HuH-7.5 (cell line): ENCODE measurements at places on chromosomes 12 and 14.

DNA sequence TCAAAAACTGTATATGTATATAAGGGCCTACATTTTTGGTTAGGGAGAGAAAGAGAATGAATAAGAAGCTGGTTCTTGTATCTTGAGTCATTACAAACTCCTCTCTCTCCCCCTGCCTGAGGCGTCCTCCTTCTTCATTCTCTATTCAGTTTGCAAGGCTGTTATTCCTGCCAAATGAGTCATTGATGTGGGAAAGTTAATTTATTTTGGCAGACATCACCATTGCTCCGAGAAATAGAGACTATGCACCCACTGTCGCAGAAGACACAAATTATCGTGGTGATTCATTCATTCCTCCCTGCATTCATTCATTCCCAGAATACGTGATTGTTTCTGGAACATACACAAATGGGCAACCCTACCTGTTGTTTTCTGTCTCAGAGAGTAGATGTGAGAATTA is 112.5 kb upstream of the MED13L start:
- no peak for DNase-seq

DNA sequence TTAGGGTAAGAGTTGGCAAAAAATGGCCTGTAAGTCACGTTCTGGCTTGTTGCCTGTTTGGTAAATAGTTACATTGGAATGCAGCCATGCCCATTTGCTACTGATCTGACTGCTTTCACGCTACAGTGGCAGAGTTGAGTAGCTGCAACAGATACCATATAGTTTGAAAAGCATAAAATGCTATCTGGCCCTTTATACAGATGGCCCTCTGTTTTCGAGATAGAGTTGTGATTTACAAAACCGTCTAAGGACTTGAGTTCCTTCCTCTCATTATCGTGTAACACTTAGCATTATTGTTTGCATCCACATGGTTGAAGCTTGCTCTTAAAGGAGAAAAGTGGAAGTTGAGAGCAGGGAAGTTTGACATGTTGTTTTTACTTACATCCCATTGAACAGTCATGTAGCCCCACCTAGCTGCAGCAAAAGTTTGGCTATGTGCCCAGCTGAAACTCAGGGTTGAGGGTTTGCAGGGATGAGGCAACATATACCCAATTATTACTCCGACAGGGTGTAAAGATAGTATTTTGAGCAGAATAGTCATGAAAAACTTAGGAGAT is 11.3 kb upstream of the SCFD1 start:
- DNase-seq = peak; percentile 46

DNA sequence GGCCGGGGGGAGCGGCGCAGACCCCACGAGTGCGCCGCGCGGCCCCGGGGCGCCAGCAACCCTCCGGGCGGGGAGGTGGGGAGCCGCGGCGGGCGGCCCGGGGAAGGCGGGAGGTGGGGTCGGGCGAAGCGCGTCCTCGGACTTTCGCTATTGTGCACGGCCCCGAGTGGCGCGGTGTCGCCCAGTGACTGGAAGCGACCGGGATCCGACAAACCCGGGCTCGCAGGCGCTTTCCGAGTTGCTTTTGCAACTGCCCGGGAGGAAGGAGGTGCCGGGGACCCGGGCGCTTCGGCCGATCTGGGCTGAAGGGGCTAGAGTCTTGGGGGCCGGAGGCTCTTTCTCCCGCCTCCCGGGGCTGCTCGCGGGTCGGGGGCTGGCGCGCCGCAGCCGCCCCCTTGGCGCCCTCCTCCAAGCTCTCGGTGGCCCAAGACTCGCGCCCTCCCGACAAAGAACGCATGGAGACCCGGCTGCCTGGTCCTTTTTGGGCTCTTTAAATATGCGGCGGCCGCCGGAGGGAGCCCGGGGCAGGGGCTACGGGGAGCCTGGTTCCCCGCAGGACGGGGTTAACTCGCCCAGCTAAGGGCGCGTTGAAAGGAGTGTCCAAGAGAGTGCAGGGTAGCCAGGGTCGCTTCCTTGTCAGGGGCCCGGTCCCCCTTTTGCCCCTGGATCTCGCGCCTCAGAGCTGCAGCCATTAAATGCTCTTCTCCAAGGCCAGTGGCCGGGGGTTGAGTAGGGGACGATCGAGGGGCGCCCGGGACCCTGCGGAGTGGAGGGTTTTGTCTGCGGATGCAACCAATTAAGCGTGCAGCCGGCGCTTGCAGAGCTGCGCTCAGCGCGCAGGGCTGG is 1.4 kb downstream of the HMGA2 start:
- DNase-seq = peak; percentile 57

DNA sequence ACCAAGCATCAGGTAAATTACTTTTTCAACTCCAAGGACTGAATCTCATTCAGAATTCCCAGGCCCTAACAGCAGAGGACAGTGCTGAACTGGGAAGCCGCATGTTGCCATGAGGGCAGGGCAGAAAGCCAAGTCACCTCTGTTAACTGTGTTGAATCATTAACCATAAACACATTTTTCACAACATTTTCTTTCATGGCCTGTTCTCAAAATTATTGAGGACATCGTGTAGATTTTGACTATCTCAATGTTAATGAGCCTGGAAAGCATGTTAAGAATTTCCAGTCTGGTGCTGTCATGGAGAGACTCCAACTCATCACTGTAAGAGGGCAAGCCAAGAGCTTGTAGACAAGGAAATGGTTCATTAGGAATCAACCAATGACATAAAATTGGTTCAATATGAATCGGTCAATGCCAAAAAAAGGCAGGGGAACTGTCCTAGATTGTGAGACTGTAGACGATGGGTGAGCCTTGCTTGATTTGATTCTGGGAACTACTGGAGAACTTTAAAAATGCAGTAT is 33.7 kb downstream of the CPM start:
- DNase-seq = peak; percentile 27

DNA sequence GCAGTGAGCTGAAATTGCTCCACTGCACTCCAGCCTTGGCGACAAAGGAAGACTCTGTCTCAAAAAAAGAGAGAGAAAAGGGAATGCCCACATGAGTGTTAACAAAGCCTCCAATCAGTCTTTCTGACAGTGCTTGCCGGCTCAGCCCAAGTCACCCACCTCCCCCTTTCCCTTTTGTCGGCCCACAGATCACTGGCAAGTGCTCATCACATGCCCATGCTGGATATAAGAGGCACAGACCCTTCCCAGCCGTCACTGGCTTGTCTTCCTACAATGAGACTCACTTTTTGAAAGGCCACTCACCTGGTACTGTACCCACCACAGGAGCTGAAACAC is 70.8 kb downstream of the CCDC88C start:
- DNase-seq = no peak

DNA sequence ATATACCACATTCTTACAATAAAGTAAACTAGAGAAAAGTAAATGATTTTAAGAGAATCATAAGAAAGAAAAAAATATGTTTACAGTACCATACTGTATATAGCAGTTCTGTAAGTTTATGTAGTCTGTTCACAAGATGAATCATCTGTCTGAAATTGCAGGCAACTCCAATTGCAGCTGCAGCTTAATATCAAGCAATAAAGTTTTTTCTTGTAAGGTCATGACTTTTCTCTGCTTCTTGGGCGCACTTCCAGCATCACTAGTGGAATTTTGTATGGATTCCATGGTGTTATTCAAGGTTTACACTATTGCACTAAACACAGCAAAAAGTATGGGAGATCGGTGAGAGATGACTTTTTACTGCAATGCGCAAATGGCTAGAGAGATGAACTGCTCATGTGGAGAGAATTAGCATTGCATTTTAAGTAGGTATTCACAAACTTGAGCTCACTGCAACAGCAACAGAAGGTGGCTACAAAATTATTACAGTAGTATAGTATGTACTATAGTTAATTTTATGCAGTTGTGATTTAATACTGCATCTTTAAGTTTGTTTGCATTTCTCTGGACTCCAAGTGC is 445.4 kb upstream of the OR4E1 start:
- no peak for DNase-seq

DNA sequence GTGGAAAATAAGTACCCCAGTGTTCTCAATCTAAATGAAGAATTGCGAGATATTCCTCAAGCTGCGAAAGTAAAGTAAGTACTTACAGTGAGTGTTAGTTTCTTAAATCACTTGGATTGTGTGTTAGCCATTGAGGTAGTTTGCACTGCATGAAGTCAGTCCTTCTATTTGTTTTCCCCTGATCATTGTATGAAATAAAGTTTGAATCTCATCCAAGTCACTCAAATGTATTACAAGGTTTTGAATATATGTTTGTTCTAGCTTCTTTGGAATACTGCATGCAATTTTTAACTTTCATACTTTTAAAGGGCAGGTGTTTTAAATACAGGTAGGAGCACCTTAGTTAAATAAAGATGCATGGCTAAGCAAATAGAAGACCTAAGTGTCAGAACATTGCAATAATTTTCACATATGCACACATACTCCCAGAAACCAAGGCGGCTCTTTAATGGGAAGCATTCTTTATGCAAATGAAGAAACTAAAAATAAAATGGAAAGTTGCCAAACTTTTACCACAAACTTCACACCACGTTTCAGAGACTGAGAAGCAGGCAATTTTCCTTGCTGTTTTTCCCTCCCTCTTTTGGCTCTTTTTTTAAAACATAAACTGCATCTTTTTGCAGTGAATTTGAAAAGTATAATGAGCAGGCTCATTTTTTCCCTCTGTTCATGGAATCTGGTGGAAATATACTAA is 105.6 kb downstream of the GPR135 start:
- no peak for DNase-seq
